ENCODE measurements at places on chromosomes 16 and 17.

DNA sequence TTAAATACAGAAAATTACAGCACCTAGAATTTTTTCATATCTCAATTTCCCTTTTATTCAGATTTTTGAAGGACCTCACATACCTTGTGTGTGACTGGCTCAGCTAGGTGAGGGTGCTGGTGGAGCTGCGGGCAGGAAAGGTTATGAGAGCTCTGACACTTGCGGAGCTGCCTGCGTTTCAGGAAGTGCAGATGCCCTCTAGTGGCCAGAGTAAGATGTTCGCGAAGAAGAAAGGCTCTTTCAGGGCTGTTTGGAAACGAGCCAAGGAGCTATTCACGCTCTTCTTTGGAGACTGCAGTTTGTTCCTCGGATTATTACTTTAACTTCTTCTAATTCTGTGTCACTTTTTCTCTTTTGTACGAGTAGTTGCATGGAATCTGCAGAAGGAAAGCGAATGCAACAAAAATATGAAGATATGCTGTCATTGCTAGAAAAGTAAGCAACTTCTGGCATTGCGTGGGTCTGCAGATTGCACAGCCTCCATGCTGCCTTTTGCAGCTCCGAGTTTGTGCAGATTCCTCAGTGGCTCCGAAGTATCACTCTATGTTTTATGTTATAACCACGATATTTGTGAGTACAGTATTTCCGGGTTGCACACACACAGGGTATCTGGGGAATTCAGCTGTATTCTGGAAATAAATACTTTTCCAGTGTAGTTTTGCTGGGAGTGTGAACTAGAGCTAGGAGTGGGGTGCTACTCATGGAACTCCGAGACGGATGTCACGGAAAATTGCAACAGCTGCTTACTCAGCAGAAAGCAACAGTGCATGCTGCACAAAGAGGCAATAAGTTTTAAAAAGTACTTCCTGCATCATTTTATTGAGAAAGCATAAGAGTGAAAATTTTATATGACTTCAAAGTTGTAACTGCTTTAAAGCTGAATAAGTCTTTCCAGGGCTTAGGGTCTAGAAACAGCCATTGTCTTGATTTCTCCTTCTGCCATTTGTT, 46.3 kb downstream of the DNAH9 start:
- DNase-seq, result peak; percentile 25

- no peak for DNase-seq
These were observed 29.1 kb downstream of the EFCAB13 start for GRCh38 chr17:47352848-47353247.

DNA sequence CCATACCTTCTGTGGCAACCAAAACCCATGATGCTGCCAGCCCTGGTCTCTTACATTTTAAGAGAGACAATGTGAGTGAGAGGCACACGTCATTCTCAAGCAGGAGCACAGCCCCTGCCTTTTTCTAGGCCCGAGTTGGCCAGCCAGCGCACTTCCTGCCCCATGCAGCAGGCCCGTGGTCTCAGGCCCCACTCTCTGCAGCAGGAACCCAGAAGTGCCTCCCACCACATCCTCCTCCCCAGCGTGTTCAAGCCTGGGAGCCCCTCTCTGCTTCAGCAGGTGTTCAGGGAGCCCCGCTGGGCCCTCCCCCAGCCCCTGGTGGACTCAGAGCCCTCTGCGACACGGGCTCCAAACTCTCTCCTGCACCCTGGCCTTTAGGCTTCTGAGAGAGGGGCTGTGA, 30.5 kb downstream of the ITGAE start:
- DNase-seq, result no peak

DNA sequence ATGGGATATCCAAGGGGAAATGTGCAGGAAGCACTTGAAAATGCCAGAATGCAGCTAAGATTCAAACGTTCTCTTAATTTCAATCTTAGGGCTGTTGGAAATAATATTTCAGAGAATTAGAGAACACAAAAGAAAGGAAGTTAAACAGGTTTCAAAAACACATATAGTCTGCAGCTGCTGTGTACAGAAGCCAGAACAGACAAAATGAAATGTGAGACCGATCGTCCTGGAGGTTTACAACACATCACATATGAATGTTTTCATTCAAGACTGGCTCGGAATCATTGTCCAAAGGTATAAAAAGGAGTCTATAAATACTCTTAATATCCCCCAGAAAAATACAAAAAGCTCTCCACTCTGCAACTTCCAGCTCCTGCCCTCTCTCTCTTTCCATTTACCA, 14.3 kb downstream of the CYTH1 start:
- no peak for DNase-seq

GRCh38 chr16:67170168-67170948, at the start of gene NOL3:
Gene NOL3 (plus strand): TSS chr16:67170538.
- DNase-seq, result peak; percentile 64

- DNase-seq, result peak; percentile 74
These were observed 4.8 kb upstream of the ARL4D start for GRCh38 chr17:43393944-43394482.

GRCh38 chr16:9869776-9870175, 312.5 kb downstream of the GRIN2A start:
- no peak for DNase-seq

DNA sequence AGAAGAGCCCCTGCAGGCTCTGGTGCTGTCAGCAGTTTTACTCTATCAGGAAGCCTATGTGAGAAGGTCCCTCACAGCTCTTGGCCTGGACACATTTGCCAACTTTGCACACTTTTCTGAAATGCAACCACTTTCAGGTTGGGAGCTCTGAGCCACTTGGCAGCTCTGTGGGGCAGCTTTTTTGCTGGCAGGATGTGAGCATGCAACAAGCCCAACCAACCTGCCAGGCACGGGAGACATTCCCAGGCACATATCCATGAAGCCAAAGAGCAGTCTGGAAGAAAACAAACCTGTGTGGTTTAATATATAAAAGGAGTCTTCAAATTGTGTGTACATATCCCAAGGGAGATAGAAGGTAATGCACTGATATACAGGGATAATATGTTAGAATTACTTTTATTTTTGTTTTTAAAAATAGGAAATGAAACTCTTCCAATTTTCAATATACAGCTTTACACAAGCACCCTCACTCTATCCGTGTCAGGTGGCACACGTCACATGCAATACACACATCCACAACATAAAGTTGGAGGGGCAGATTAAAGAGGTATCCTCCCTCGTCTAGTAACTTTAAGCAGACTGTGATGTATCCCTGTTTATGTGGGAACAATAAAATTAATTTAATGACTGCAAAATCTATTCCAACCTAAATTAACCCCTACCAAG, 57.4 kb upstream of the COX10 start:
- DNase-seq, result no peak

DNA sequence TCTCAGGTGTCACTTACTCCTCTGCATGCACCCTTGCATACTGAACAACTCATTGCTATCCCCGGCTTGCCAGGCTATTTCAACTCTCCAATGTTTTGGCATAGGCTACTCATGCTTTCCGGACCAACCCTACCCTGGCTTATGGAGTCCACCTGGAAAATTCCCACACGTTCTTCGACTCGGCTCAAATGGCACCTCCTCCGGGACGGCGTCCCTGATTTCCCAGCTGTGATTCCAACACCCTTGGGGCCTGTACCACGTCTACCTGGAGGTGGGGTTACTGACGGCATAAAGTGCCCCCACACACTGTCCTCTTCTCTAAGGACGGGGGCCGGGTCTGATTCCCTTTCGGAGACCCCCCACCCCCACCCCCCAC, 498 bp downstream of the SMYD4 start:
- no peak for DNase-seq

- no peak for DNase-seq
These were observed 137.1 kb upstream of the ELAC2 start for GRCh38 chr17:13154930-13155329.

GRCh38 chr17:29195465-29196081, 15.4 kb upstream of the MYO18A start:
- no peak for DNase-seq

GRCh38 chr17:37725021-37725595, 19.8 kb downstream of the HNF1B start:
- no peak for DNase-seq

- DNase-seq, result no peak
These were observed 14.4 kb downstream of the TBKBP1 start for GRCh38 chr17:47708312-47708863.

- DNase-seq, result no peak
These were observed 9.8 kb downstream of the TMEM204 start for GRCh38 chr16:1543085-1543896.

DNA sequence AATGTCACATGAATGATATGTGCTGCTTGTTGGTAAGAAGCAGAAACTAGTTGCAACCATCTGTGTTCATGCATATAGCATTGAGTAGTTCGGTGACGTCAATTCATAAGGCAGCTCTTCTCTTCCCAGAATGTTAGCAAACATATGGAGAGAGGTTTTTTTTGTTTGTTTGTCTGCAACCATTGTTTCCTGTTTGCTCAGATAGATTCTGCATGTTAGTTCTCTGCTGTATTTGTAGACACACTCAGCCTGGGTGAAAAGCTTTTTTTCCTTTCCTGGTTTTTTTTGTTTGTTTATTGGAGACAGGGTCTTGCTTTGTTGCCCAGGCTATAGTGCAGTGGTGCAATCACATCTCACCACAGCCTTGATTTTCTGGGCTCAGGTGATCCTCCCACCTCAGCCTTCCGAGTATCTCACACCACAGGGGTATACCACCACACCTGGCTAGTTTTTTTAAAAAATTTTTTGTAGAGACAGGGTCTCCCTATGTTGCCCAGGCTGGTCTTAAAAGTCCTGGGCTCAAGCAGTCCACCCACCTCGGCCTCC, 16.7 kb downstream of the WSB1 start:
- DNase-seq, result no peak

- no peak for DNase-seq
These were observed 28.7 kb upstream of the ALDH3A2 start for GRCh38 chr17:19619705-19620325.

GRCh38 chr16:1984347-1985225, 593 bp downstream of the GFER start:
- DNase-seq, result no peak

DNA sequence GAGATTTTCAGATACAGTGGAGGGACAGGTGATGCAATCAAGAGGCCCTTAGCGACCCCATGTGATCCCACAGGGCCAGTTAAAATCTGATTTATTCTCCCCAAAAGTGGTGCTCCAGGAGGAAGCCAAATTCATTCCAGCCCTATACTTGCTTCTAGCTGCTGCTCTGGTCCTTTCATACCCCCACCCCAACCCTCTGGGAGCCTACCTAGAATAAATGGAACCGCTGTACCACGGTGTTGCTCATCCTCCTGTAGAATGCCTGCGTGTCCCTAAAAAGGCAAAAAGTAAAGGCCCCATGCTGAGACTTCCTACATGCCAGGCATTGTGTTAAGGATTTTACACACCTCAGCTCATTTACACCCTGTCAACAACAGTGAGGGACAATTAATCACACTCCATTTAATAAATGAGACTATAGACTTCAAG, 2.0 kb upstream of the RASL10B start:
- no peak for DNase-seq
